ENCODE measurements at places on chromosomes 3 and 15. TPM values are rescaled to one million over a fixed set of nuclear protein-coding genes. Genes with fewer than 3 reads are reported as not detected.
A peak's percentile ranks its signal among the peaks of the same experiment; 100 is the strongest.

DNA sequence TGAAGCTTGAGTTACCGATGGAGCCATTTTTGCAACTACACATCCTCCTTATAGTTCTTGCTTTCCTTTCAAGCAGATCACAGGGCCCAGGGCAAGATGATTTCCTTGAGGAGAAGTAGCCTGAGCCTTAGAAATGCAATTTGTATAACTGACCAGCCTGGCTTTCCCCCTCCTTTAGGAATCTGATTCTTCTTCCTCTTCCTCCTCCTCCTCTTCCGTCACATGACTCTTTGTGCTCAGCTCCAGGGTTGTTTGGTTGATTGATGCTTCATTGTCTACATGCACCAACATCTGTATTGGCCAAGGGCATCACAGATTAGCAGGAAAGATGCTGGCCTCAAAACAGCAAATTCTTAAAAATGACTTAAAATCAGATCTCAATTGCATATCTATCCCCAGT lies 3.3 kb downstream of the SNAPC5 start:
- no peak for DNase-seq

GRCh38 chr3:157077565-157077991 lies 82.4 kb downstream of the CCNL1 start:
- no peak for DNase-seq

- no peak for DNase-seq
These were observed 352.6 kb upstream of the NDN start for GRCh38 chr15:24039683-24040082.

- DNase-seq, result no peak
These were observed 1.7 kb downstream of the FLNB start for GRCh38 chr3:58009749-58010535.

GRCh38 chr3:129657261-129658046 lies 51.0 kb upstream of the PLXND1 start:
- peak; percentile 49 for DNase-seq

GRCh38 chr15:76866008-76866407 lies 39.1 kb downstream of the SCAPER start:
- peak; percentile 11 for DNase-seq

- no peak for DNase-seq
These were observed 66.6 kb upstream of the UMPS start for GRCh38 chr3:124663690-124664089.

DNA sequence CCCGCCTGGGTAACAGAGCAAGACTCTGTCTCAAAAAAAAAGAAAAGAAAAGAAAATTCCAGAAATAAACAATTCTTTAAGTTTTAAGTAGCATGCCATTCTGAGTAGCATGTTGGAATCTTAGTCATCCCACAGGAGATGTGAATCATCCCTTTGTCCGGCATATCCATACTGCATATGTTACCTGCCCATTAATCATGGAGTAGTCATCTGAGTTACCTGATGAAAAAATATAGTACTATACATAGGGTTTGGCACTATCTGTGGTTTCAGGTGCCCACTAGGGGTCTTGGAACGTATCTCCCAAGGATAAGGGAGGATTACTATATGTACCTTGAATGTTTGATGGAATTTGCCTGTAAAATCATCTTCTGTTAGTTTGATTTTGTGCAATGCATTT lies 6.3 kb upstream of the CCR4 start:
- DNase-seq, result no peak

DNA sequence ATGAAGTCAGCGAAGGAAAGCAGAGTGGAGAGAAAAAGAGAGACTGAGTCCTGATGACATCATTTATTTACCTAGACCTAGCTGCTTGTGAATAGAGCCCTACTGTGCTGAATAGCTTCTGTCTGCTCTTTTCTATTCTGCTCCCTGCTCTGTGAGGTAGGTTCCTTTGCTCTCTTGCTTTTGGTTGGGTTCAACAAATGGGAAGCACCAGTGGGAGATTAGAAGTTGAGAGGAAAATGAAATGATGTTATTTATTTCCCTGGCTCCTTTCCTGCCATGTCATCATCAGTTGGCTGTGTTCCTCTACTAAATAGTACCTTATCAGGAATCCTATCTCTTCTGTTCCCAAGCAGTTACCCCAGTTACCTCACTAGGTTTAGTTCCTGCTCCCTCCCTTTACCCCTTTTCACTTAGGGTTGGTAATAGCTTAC lies 23.5 kb downstream of the DTWD1 start:
- DNase-seq, result peak; percentile 38

DNA sequence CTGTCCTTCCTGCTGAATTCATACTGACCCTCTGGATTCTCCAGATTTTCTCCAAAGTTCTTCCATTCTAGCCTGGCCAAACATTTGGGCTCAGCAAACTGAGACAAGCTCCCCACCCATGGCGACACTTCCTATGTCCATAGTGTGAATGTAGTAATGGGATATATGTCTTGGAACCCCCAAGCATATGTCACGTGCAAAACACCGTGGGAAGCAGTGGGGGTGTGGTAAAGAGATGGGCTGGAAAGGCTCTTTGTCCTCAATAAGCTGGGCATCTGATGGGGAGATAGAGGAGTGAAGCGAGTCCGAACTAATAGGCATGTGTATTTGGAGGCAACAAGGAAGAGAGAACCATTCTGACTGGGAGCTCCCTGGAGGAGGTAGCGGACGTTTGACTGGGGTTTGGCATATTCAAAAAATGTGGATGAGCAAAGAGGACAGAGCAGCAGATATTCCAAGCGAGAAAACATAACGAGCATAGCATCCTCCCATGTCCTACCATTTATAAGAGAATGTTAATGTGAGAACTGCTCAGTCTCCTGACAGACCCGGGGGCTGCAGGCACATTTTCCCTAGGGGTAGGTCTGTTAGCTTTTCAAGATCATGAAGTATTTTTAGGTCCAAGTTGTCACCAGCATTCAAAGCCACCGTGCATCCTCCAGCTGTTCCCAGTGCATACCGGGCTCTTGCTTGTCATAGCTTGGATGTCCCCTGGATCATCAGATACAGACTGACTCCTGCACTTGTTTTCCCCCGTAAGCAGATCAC lies 25.6 kb downstream of the TPM1 start:
- DNase-seq, result no peak

GRCh38 chr15:73796331-73796831 lies 43.2 kb upstream of the INSYN1 start:
- DNase-seq, result no peak

GRCh38 chr15:67613708-67614107 lies 71.2 kb downstream of the MAP2K5 start:
- no peak for DNase-seq

DNA sequence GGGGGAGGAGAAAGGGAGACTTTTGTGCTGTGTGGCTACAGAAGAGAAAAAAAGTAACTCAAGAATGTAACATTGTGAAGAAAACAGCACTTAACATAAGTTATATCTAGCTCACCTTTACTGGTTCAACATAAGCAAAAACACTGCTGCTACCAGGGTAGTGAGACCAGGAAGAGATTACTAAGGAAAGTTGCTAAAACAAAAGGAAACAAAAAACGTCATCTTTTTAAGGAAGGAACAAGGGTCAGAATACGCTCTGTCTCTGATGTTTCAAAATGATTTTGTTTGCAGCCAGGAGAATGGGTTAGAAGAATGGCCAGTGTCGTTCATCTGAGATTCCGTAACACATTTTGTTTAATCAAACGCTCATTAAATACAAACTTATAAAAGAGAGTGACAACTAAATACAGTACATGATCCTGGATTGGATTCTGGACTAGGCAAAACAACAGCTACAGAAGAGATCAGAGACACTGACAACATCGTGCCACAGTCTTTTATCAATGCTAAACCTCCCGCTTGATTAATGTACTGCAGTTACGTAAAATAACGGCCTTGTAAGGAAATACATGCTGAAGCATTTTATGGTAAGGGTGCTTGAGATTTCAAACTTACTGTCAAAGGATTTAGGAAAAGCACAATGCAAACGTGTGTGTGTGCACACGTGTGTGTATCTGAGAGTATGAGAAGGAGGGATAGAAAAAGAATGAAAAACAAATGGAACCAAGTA lies 67.7 kb downstream of the FOXP1 start:
- DNase-seq, result no peak

DNA sequence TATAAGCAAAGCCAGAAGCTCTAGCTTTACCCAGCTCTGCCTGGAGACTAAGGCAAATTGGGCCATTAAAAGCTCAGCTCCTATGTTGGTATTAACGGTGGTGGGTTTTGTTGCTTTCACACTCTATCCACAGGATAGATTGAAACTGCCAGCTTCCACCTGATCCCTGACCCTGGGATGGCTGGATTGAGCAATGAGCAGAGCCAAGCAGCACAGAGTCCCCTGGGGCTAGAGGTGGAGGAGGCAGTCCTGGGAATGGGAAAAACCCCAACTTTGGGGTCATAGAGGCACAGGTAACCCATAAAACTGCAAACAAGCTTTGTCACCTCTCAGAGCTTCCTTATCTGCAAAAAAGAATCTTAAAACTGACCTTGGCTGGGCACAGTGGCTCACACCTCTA lies 6.6 kb downstream of the RHO start:
- DNase-seq, result no peak

GRCh38 chr15:70820214-70820613 lies 33.7 kb downstream of the LARP6 start:
- DNase-seq, result no peak

- DNase-seq, result peak; percentile 45
These were observed 40.6 kb downstream of the MYO5C start for GRCh38 chr15:52255008-52255407.

- DNase-seq, result peak; percentile 51
These were observed 73.0 kb upstream of the GAP43 start for GRCh38 chr3:115550285-115550761.

DNA sequence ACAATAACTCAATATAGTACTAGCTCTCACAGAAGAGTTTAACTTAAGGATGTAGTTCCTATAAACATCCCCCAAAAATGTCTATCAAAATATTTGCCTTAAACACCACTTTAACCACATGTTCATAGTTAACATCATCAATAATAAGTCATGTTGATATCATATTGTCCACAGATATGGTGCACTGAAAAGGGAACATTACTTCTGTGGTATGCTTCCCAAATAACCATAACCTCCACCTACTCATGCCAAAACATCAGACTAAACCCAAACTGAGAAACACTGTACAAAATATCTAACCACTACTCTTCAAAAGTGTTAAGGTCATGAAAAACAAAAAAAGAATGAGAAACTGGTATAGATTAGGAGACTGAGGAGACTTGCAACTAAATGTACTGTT lies 32.9 kb downstream of the SLC4A7 start:
- DNase-seq, result no peak

- no peak for DNase-seq
These were observed at the start of gene PROK2 for GRCh38 chr3:71784914-71785531. Gene PROK2 (minus strand): TSS chr3:71785148. CDS start chr3:71785052, 96 bp downstream.

- DNase-seq, result no peak
These were observed 59.7 kb downstream of the GHSR start for GRCh38 chr3:172388412-172389078.

- peak; percentile 98 for DNase-seq
These were observed 39.3 kb upstream of the UTS2B start for GRCh38 chr3:191369616-191370010.

DNA sequence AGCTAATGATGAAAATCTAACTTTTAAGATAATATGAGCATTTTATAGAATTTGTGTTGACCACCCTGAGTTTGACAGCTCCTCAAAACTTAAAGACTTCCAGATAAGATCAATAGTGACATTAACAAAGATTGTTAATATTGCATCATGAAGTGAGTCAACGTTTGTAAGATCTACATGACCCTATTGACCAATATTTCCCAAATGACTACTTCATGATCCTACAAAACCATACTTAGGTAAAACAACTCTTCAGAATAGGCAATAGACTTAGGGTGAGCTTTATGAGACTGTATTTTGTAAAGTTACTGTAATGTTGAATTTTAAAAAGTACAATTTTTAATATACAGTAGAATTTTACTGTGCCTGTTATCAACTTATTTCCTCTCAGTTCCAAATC lies 422.7 kb upstream of the ALCAM start:
- no peak for DNase-seq

DNA sequence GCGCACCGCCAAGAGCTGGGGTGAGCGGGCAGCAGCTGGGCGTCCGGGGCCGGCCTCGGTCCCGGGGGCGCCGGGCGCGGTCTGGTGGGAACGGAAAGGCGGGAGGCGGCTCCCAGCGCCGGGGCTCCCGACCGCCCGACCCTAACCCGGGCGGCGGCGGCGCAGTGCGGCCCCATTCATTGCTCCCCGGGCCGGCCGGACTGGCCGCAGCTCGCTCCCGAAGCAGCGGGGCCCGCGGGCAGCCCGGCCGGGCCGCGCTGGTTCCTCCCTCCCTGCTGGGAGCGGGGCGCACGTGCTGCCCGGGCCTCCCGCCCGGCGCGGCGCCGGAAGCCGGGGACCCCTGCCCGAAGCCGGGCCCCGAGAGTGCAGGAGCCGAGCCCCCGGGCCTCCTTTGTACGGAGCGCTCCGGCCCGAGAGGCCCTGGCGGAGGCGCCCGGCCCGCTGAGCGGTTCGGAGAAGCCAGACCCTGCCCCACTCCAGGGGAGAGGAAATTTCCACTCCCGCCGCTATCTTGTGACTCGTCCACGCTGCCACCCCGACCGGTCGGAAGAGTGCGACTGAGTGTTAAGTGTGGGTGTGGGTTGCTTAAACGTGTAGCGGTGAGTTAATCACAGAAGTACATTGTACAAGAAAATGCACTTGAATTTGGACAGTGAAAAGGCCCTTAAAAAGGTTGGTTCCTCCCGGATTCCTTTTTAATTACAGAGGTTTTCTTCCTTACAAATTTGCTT lies 613 bp downstream of the ATP1B3 start:
- DNase-seq, result peak; percentile 57

GRCh38 chr15:27399241-27399640 lies 428.3 kb downstream of the GABRG3 start:
- DNase-seq, result no peak

- no peak for DNase-seq
These were observed 928.3 kb downstream of the NSUN3 start for GRCh38 chr3:94990952-94991705.

DNA sequence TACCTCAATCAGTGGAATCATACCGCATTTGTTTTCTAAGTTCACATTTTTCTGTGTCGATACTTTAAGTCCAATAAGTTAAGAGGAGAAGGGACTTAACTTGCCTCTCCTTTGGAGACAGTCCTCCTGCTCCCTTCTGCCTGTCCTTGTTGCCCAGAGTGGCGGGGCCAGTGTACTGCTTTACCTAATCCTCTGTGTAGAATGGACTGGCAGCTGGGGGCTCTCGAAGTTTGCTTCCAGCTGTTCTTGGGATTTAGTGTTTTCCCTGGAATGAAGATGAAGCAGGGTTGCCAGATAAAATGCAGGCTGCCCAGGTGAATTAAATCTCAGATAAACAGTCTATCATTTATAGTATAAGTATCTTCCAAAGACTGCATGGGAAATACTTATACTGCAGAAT lies 287.6 kb upstream of the C2CD4B start:
- DNase-seq, result no peak

Gene VWA5B2
- not detected for total RNA-seq

Gene C3orf49
- not detected for total RNA-seq

Gene NCEH1
- total RNA-seq, result 3.1 TPM

Gene GOLGA8O
- total RNA-seq, result 0.99 TPM

Gene NRROS
- under 0.01 TPM for total RNA-seq

Gene GOLGA6A
- total RNA-seq, result not detected

Gene RTP1
- total RNA-seq, result not detected

Gene MAGEL2
- total RNA-seq, result under 0.01 TPM

Gene KNG1
- not detected for total RNA-seq

Gene DUOX2
- total RNA-seq, result not detected

Measured in fibroblast of lung (primary cell).